Activated CD4-positive, alpha-beta T cell treated with anti-CD3 and anti-CD28 coated beads, Interleukin-2, amount 10 ng/mL, durations not matched to agents 7 days and 5 days (primary cell): ENCODE measurements at places on chromosomes 7 and 10. TPM values are rescaled to one million over a fixed set of nuclear protein-coding genes. Genes with fewer than 3 reads are reported as not detected.

The SPDYE2 gene
- total RNA-seq = 0.15 TPM

The STEAP1B gene
- total RNA-seq = 0.17 TPM

The ADCY1 gene
- total RNA-seq = 0.99 TPM

The APBB1IP gene
- 92.2 TPM for total RNA-seq

The DNAJC12 gene
- total RNA-seq = 1.9 TPM

The NACAD gene
- not detected for total RNA-seq

The TMEM229A gene
- total RNA-seq = not detected

The CNPY1 gene
- not detected for total RNA-seq

The HMX3 gene
- not detected for total RNA-seq

The ST7 gene
- 7.0 TPM for total RNA-seq

The PITX3 gene
- not detected for total RNA-seq

The PI4K2A gene
- total RNA-seq = 10.1 TPM

The CALY gene
- not detected for total RNA-seq

The HOXA10 gene
- total RNA-seq = not detected

The GPRIN2 gene
- total RNA-seq = not detected

The AGR3 gene
- total RNA-seq = not detected

The CHAT gene
- not detected for total RNA-seq
